ENCODE measurements at places on chromosomes 4 and X.

DNA sequence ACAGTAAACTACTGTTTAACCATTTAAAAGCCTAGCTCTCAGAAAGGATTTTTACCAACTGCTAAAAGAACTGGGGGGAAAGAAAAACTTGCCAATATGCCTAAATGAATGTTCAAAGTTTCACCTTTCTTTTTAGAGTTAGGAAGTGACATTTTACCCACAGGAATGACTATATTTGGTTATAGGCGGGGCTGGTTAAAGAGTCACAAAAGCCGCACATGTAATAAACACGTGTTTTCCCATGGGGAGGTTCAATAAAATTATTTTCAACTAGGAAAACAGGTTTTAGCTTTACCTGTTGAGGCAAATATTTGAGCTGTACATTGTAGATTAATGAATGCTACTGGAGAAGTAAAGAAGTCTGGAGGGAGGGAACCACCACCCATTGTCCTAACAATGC lies 41.6 kb upstream of the UGDH start:
- no peak for DNase-seq

GRCh38 chr4:106718548-106718947 lies 317.6 kb downstream of the DKK2 start:
- DNase-seq = no peak

- DNase-seq = no peak
These were observed 40.2 kb upstream of the SULT1B1 start for GRCh38 chr4:69800599-69800998.

DNA sequence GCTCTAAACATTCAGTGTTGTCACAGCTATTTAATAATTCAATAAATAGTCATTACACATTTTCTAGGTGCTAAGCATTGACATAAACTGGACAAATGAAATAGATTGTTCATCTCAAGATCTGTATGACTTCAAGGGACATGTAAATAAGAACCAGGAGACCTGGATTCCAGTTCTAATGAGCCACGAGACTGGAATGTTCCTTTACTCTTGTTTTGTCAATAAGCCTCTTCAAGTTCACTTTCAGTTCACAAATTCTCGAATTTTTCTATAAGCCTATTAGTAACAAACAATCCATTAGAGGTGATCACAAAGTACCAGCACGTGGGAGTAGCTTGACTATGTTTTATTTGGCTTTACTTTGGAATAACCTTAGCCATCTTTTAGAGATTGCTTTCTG lies 514.0 kb upstream of the SMIM31 start:
- DNase-seq = no peak

DNA sequence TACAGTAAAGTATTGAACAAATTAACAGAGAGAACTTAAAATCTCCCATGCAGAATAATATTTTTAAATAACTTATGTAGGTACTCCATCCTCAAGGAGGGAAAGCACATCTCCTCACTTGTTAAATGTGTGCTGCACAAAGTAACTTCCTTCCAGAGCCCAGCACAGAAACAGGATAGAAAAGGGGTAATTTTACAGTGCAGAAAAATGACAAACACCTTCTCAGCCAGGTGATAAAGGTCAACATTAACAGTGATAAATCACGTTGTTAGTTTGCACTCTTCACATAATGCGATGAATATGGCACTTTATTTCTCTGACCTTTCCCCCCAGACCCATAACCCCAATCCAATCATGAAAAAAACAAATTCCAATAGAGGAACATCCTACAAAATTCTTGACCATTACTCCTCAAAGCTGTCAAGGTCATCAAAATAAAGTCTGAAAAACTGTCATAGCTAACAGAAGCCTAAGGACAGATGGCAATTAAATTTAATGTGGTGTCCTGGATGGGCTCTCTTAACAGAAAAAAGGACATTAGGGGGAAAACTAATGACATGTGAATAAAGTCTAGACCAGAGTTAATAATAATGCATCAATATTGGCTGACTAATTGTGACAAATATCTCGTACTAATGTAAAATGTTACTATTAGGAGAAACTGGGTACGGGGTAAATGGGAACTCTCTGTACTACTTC lies 547.4 kb upstream of the AGA start:
- no peak for DNase-seq

DNA sequence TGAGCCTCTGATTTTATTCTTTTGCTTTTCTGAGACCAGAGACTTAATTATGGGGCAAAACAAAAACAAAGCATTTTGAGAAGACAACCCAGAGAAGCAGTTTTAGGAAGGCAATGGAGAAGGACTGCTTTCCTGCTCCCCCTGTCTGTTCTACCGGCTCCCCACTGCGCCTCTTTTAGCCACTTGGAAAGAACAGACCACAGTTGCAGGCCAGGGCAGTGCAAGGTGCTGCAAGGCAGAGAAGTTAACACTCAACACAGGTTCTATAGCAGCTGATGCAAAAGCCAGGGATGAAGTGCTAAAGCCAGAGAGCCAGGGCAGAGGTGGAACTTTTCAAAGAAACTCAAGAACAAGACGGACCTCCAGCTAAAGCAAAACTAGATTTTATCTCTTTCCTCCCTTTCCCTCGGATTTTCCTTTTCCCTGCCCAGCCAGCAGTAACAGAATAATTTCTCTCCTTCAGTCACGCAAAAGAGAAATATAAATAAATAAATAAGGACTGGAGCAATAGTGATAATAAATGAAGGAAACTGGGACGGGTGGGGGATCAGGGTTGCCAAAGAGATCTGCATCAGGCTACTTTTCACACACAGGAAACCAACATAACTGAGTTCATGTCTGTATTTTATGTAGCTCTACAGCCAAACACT lies 10.4 kb downstream of the SH3RF1 start:
- DNase-seq = no peak

GRCh38 chrX:137164329-137164728 lies 130.5 kb upstream of the GPR101 start:
- no peak for DNase-seq

DNA sequence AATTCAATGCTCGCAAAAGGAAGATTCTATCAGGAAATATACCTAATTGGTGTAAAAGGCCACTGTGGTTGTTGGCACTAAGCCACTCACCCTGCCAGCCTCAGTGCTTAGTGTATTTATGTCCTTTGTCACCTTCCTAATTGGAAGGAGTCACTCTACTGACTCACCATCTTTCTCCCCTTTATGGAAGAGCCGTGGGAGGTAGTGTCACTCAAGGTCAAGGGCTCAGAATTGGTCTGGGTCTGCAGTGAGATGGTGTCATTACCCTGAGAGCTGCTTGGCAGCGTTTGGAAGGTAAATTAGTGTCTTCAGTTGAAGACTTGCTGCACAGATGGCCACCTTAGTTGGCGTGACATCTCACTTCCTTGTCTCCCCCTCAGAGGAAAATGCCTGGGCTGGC lies 41.7 kb upstream of the CDKN2AIP start:
- no peak for DNase-seq

DNA sequence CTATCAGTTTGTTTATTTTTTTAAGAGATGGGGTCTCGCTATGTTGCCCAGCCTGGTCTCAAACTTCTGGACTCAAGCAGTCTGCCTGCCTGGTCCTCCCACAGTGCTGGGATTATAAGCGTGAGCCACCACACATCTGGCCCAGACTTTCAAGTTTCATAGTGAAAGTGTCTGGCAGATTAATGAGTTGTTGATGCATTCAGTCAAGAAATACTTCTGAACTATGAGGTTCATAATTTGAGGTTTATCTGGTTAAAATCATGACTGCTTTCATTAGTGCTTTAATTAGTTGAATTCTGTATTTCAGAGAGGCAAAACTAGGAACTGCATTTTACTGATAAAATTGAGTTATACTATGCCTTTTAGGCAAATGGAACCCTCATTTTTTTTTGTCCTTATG lies 638.6 kb downstream of the RPA4 start:
- no peak for DNase-seq

GRCh38 chr4:139685180-139685579 lies 19.6 kb downstream of the MGST2 start:
- no peak for DNase-seq
